ENCODE measurements at places on chromosomes 6 and 20.
A peak's percentile ranks its signal among the peaks of the same experiment; 100 is the strongest.

GRCh38 chr6:81455641-81456040 is 296.8 kb downstream of the TENT5A start:
- DNase-seq: no peak

GRCh38 chr20:62632575-62633090 is 9.7 kb upstream of the SLCO4A1 start:
- DNase-seq: no peak

DNA sequence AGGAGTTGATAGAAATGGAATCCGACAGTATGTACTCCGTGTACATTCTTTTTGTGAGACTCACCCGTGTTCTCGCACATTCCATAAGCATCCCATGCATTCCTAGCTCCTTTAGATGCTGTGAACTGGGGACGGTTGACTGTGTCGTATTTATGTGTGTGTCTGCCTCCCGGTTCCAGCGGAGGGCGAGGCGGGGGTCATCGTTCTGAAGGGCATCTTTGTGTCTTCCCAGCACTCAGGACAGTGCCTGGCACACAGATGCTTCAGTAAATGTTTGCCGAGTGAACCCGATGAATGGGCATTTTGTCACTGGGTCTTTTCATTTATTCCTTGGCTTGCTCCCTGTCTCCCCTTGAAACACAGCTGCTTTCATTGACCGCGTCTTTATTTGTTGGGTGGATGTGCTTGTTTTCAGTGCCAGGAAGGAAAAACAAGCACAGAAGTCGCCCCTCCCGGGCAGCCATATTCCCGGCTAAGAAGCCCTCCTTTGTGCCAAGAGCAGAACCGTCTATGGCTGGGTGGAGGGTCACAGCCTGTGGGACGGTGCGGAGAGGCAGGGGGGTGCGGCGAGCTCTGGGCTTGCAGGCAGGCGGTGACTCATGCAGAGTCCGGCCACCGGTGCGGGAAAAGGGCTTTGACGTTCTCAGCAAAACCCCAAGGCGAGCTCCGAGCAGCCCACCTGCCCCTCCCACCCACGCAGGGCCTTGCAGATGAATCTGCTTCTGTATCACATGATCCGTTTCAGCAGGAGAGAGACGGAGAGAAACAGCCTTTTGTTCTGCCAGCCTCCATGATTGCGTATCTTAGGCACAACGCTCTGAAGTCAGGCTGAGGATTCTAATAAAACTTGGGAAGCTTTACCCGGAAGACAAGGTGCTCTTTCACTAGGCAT is 11.2 kb upstream of the PSMG4 start:
- no peak for DNase-seq

DNA sequence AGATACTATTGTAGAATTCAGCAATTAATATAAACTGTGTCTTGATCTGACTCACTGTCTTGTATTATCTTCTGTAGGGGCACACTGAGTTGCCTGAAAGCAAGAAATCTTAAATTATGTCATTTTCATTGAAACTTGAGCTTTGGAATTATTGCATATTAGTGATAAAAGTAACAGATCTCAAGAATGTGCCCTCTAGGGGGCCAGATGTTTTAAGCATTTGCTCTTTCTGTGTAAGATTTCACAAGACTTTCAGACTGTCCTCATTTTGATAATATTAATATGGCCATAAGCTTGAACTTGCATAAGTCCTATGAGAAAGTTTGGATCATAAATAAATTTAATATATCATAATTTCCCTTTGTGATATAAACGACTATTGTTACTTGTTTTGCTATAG is 55.5 kb upstream of the MYO6 start:
- DNase-seq: no peak

GRCh38 chr6:40347571-40348011 is 239.6 kb downstream of the LRFN2 start:
- DNase-seq: no peak

GRCh38 chr6:107786709-107787588 is 37.2 kb downstream of the SCML4 start:
- DNase-seq: no peak

DNA sequence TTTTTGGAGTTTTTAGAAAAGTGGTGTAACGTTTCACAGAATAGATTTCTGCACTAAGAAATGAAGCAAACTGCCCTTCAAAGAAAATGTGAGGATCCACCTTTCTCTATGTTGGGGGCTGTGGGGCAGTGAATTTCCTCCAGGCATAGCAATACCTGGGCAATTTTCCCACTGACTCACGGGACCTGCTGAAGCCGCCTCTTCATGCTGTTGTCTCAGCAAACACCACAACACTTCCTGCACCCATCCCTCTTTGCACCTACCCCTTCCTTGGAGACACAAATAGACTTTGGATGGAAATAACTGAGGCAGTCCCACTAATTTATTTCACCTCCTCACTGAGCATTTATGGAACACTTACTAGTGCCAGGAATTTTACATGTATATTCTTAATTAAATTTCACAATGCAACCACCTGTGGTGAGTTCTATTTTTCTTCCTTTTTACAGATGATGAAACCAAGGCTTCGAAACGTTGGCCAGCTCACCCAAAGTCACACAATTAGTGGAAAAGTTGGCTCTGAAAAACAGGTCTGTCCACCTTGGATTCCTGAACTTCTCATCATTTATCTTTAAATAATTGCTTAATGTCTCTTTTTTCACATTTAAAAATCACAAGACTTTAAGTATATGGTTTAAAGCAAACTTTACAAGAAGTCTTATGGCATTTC is 17.2 kb upstream of the ADGRF1 start:
- DNase-seq: no peak

DNA sequence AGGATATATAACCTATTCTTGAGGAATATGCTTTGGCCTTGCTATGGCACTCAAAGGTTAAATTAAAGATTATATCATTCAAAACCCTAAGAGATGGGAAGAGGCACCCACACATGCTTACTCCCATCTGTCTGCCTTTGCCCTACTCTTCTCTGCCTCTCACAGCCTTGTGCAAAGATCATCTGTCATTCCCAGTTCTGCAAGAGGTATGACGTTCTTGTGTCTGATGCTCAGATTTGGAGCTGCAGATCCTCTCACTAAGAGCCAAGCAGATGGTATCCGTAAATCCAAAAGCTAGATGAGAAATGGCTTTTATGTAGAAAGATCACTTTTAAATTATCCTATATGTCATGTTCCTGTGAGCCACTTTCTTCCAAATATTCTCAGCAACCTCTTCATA is 112.0 kb downstream of the GPR63 start:
- DNase-seq: no peak

DNA sequence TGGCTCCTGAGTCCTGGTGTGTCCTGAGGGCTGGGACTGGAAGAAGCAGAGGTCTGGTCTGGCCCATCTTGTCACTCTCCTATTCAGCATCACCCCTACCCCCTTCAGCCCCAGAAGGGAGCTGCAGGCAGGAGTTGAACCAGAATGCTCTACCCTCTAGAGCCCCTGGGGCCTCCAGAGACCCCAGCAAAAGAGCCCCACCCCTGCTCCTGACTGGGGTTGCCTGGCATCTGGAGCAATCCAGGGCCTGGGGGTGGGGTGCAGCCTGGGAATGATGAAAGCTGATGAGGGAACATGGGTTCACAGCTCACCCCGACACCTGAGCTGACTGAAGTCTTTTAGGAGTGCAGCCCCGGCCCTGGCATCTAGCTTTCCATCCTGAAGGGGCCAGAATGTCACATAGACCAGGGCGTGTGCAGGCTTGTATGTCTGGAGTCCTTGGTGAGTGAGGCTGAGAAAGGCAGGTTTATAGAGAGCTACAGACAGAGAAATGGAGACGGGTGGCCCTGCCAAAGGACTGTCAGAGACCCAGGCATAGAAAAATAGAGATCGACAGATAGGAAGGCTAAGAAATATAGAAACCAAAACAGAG is 12.2 kb downstream of the FGD2 start:
- no peak for DNase-seq

DNA sequence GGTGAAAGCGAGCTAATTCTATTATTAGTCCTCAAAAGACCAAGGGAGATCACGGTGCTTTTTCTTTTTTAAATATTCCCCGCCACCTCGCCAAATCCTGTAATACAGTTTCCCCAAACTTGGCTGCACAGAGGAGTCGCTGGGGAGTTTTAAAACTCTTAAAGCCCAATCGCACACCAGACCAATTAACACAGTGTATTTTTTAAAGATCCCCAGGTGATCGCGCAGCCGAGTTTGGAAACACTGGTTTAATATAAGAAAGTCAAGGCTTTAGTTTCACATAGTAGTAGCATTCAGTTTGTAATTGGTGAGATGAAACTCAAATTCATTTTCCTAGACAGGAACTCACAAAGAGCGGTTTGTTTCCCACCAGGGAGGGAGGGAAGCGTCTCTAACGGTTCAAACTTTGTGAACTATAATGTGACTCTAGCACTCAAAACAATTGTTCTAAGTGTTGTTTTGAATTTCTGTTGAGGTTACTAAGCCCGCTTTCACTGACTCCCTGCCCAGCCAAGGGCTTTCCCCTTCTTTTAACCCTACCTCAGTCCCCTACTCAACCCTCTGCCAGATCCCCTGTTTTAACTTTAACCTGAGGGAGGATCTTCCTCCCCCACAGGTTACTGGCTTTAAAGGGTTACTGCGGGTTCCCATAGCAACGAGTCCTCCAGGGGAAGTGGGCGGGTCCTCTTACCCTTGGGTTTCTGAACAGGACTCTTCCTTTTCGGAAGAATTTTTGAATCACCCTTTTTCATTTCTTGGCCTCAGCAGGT is 25.7 kb upstream of the BTBD3 start:
- DNase-seq: peak; percentile 56

DNA sequence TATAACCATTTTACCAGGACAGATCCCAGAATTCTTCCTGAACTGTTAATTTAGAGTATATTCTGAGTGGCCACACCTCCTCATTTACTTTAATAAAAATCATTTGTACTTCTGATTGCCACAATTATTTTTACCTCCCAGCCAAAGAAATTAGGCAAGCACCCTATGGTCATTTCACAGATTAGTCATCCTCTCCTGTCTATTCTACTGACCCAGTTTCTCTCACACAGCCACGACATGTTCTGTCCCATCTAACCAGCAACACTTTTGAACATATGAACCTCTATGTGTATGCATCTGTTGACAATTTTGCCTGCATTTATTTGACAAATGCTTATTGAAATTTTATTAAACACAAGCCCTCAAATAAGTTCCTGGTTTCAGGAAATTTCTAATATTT is 202.6 kb upstream of the STXBP5 start:
- DNase-seq: no peak

DNA sequence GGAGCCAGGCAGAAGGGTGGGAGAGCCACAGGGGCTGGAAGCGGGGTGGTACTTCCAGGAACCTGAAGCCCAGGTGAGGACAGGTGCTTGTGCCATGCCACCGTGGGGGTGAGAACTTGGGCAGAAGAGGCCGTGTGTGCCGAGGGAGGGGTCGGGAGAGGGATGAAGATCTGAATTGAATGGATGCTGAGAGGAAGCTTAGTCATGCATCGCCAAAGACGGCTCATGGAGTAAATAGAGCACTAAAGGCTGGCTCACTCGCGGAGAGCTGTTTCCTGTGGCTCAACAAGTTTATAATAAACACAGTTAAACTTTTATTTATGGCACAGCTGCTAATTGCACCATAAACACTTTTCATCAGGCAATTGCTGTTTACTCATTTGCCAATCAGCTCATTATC is 21.7 kb upstream of the MYT1 start:
- no peak for DNase-seq

DNA sequence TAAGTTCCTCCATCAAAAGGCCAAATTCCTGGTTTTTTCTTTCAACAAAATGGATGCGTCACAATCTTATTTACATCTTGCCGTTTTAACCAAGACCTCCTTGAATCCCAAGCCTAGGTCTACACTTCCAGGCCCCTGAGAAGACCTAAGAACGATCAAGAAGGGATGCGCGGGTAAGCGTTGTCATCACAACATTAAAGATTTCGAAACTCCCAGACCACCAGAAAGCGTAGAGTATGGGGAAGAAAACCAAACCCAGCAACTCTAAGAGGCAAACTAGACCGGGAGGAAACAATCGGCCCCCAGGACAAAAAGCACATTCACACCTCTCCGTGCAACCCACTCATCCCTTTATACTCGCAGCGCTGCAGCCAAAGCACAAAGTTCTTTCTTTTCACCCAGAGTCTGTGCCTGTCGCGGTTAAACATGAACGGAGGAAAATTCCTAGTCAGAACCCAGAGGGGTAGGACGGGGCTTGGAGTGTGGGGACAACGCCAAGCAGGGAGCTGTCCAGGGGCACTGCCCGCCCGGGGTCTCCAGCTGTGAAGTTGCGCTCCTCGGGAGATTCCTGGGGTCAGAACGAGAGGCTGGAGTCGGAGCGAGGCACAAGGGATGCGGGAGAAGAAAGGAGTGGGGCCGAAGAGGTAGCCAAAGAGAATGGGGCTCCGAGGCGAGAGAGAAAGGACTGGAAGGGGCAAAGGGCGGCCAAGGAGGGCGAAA is 725 bp downstream of the OSER1 start:
- DNase-seq: peak; percentile 16

DNA sequence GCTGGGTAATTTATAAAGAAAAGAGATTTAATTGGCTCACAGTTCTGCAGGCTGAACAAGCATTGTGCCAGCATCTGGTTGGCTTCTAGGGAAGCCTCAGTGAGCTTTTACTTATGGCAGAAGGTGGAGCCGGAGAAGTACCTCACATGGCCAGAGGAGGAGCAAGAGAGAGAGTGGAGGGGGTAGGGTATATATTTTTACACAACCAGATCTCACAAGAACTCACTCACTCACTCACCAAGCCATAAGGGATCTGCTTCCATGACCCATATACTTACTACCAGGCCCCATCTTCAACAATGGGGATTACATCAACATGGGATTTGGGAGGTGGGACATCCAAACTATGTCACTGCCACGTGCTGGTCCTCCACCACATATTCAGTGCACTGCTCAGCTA is 152.6 kb upstream of the PRND start:
- no peak for DNase-seq
